ENCODE measurements at places on chromosomes 3 and 15.

- no peaks in the 10 kb centered on the region for H3K4me1 ChIP-seq
- H3K27ac ChIP-seq: no peak overlapping the region
- H3K4me3 ChIP-seq: no peak overlapping the region
- no peaks in the 10 kb centered on the region for H3K36me3 ChIP-seq
Measured at GRCh38 chr15:35288580-35288979, 203.5 kb upstream of the NANOGP8 start.

GRCh38 chr3:23874359-23875112 lies 42.3 kb downstream of the NKIRAS1 start:
- peaks cover 5% of the 10 kb centered on the region for H3K4me1 ChIP-seq
- H3K4me3 ChIP-seq: no peak overlapping the region
- DNase-seq: no peak
- H3K27me3 ChIP-seq: no peaks in the 10 kb centered on the region

DNA sequence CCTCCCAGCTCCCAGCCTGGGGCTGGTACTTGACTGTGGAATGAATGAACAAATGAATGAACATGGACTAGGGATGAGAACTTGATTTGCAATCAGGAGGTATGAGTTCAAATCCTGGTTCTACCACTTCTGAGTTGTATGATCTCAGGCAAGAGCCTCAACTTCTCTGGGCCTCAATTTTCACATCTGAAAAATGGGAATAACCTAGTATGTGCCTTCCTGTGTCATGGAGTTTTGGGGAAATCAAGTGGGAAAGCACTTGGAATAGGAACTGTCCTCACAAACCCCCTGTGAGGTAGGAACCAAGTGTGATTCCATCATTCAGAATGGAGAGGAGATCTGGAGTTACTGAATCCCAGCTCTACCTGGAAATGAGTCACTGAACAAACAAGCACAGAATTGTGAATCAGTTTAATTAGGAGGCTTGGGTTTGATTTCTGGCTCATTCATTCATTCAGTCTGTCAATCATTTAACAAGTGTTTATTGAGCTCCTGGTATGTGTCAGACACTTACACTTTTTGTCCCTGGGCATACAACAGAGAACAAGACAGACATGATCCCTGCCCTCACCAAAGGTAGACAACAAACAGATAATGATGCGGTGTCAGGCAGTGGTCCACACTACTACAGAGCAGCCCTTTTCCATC lies 29.7 kb downstream of the DNASE1L3 start:
- peaks cover 4% of the 10 kb centered on the region for H3K27me3 ChIP-seq
- DNase-seq: no peak
- no peak overlapping the region for H3K27ac ChIP-seq
- no peaks in the 10 kb centered on the region for H3K36me3 ChIP-seq

DNA sequence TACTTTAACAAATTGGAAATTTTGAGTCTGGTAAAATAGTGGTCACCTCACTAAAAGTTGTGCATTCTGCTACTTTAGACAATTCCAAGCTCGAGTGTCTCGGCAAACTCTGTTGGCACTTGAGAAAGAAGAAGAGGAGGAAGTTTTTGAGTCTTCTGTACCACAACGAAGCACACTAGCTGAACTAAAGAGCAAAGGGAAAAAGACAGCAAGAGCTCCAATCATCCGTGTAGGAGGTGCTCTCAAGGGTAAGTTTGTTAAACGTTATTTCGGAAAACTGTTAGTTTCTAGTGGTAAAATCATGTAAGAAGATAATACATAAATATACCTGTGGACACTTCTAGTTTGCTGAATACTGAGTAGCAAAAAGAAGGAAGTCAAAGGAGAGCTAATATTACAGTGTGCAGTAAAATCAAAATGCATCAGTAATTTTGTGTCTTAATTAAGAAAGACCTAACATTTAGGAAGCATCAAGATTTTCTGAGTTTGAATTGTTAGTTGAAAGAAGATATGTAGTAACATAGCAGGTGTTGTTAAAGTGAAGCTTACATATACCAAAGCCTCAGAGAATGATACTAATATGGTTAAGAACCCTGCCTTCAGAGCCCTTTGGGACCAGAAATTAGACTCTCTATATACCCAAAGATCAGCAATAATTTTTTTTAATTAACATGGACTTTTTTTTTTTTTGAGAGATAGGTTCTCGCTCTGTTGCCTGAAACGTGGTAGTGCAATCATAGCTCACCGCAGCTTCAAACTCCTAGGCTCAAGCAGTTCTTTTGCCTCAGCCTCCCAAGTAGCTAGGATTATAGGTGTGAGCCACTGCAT lies 23.0 kb downstream of the BUB1B start:
- no peaks in the 10 kb centered on the region for H3K27me3 ChIP-seq
- DNase-seq: no peak
- H3K27ac ChIP-seq: no peak overlapping the region
- peaks cover 53% of the 10 kb centered on the region for H3K36me3 ChIP-seq
